ENCODE measurements at places on chromosomes 3 and 15.

DNA sequence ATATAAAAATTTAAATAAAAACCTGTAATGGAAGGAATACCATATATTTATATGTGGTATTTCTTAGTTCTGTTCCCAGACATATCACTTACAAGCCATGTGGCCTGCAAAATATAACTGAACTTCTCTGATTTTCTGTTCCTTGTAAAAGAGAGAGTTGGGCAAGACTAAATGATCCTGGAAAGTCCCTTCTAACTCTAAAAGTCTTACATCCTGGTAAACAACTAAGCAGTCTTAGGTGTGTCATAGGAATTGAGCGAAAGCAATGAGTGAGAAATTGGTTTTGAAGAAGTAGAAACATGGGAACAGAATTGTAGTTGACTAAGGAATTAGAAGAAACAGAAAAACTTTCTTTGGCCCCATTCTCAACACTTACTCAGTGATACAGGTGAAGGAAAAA, 25.3 kb upstream of the IL20RB start:
- no peak for DNase-seq

DNA sequence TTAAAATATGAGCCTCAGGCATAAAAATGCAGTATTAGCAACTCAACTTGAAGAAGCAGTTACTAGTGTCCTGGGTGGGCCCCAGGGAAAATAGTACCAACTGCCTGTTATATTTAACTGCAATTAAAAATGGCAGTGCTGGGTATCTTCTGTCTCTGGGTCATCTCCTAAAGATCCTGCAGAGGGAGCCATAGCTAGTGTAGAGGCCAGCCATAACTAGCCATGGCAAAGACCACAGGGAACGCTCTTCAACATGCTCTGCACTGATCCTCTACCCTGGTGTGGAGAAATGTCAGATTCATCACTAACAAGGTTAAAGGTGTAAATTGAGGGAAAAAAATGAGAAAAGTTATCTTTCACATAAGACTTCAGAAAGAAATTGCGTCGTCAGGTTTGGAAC, 181.3 kb downstream of the SNRPN start:
- no peak for DNase-seq

DNA sequence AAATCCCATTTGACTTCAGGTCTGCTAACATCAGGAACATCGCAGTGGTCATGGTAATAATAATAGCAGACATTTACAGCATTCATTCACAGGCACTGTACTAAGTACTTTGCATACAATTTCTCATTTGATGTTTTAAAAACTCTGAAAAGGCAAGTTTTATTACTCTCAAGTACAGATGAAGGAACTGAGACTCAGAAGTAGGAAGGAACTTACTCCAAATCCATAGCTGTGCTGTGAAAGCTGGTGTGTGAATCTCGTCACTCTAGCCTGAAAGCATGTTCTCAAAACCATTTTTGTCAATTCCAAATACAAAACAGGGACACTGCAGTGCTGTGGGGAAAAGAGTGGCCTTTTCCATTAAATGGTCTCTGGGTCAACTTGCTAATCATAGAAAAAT, 179.9 kb downstream of the FAM43A start:
- no peak for DNase-seq

DNA sequence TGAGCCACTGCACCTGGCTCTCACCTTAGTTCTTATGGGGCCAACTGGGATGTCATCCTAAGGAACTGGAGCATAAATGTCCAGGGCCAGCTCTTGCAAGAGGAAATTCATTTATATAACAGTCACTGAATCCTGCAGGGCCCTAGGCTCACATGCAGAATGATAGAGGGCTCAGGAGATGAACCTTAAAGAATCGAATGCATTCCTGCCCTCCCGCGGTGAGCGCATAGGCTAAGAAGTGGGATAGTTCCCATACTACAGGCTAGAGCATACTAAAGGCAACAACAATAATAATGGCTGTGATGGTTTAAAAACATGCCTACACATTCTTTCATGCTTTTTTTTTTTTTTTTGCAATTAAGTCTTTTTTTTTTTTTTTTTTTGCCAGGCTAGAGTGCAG, 17.1 kb upstream of the CSRNP1 start:
- no peak for DNase-seq

- peak; percentile 31 for DNase-seq
Observed at GRCh38 chr3:13479332-13479581, 849 bp upstream of the HDAC11 start.

- no peak for DNase-seq
Observed at GRCh38 chr3:126025116-126025729, 56.2 kb downstream of the ROPN1B start.

GRCh38 chr3:98557324-98558010, 25.7 kb downstream of the GPR15 start:
- DNase-seq: no peak

DNA sequence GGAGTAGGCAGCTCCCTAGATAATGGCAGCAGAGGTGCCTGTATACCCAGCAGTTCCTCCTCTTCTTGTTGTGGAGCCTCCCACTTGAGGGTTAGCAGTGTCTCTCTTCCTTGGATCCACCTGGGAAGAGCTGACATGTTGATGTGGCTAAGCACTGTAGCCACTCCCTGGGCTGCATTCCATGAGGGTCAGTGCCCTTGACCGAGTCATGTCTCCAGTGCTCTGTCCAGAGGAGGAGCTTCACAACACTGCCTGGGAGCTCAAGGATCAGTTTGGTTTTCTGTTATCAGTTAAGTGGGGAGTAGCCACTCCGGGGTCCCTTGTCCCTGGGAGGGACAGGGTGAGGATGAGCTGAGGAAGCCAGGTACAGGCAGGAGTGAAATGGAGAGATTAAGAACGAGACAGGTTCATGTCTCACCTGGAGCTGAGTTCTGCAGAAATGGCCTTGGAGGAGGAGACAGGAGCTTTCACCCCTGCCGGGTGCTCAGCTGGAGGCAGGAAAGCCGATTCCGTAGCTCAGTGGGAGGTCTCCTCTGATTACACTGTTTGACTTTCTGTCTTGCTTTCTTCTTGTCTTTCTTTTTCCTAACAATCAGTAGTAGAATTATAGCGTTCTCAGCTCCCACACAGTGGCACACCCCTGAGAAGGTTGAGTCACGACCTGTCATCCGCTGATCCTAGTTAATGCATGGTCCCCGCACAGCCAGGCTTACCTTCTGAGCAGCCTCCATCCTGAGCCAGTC, 57.9 kb upstream of the SEC22A start:
- peak; percentile 54 for DNase-seq

Measured in PC-9 (cell line).